ENCODE measurements at places on chromosomes 6 and 20.

DNA sequence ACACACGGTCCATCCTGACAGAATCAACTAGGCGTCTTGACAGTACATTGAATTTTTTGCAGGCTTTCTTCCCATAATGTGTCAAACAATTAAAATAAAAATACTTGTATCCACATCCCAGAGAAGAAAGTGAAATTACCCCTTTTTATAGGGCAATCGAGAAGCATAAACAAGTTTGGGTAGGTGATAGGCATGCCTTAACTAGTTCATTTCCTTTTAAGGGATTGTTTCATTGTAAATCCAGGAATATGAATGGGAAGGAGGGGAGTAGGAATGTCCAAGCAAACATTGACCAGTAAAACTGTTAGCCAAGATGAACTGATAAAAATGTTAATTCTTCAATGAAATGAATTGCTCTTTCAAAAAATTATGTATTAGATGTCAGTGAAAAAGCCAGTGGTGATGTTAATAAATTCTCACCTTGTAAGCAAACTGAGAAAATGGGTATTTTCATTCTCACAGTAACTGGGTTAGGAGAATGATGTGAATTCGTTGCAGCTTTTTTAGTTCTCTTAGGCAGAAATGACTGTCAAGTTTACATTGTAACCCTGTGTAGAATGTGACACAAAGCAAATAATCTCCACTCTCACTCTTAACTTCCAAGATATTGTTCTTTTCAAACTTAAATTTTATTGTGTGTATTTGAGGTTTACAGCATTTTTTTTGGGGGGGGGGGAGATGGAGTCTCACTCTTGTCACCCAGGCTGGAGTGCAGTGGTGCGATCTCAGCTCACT, 31.6 kb downstream of the SASH1 start:
- no peak for DNase-seq

- DNase-seq: no peak
These were observed 930.1 kb upstream of the MAN1A1 start for GRCh38 chr6:120279466-120280167.

- DNase-seq: no peak
These were observed 23.6 kb downstream of the DTD1 start for GRCh38 chr20:18611492-18611891.

DNA sequence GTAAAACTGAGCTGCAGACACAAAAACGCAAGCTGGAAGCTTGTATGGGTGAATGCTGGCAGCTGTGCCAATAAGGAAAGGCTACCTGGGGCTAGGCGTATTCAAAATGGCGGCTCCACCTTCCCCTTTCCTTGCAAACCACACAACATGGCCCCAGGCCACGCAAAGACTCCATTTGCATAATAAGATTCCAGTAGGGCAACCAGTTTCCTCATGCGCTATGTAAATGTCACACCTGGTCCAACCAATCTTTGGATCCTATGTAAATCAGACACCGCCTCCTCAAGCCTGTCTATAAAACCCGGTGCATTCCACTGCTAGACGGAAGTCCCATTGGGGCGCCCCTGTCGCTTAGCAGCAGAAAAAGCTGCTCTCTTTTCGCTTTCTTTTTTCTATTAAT, 505.9 kb upstream of the BTBD3 start:
- no peak for DNase-seq

GRCh38 chr6:71364889-71365542, 76.4 kb downstream of the OGFRL1 start:
- DNase-seq: no peak

DNA sequence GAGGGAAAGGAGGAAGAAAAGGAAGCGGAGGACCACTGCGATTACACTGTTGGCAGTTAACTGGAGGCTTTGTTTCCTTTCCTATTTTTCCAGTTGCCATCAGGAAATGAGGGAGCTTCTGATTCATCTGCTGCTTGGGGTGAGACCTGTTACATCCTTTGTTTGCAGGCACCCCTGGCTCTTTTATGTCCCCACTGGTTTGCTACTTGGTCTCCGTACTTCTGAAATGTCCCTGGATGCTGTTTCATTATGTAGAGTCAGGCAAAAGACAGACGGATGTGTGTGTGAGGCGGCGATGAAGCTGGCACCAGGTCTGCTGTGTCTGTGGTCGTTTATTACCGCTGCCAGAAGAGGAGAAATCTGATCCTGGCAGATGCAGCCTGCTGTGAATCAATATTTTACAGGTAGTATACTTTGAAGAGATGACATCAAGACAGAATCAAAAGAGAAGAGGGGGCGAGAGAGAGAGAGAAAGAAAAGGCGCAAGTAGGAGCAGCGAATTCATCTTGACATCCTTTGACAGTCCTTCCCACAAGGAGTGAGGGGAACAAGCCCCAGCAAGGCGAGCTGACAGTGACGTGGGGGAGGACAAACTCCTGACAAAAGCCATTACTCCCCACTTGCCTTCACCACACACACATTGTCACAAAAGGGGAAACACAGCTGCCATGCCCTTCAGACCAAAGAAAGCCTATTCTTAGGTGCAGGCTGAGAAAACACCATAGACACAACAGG, 145.9 kb upstream of the FBXL4 start:
- DNase-seq: no peak

Data from fibroblast of mammary gland (primary cell).